ENCODE measurements at places on chromosomes 5 and 9. TPM values are rescaled to one million over a fixed set of nuclear protein-coding genes. Genes with fewer than 3 reads are reported as not detected.

Gene DPM2
- 23.0 TPM for total RNA-seq

Gene CLK4
- total RNA-seq = 28.5 TPM

Gene FBP2
- total RNA-seq = not detected

Gene MTRR
- total RNA-seq = 53.7 TPM

Gene PCDHGA7
- total RNA-seq = 5.6 TPM

Gene IFNA21
- not detected for total RNA-seq

Gene DMRT3
- not detected for total RNA-seq

Gene IFNA8
- not detected for total RNA-seq
